ENCODE measurements at places on chromosomes 6 and 20.

- no peak for DNase-seq
Observed at GRCh38 chr20:60056407-60057122, 98.3 kb downstream of the CDH26 start.

DNA sequence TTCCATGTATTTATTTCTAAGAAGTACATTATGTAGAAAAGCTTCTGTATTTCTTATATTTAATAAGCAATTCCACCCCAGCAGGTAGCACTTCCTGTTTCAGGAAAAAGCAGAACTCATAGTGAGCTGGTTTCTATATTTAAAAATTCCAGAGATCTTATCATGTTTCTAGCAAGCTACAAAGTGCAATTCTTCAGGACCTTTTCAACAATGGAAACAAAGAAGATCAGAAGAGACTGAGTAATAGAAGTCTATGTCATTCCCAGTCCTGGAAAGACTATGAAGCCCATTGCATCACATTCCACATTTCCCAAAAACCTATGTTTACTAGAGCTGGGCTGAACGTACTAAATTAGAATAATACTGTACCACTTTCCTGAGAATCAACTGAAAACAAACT, 302.6 kb upstream of the NRSN1 start:
- DNase-seq = no peak

GRCh38 chr6:6565488-6565887, 23.0 kb upstream of the LY86 start:
- no peak for DNase-seq

GRCh38 chr20:50805349-50805684, 10.5 kb downstream of the BCAS4 start:
- no peak for DNase-seq

DNA sequence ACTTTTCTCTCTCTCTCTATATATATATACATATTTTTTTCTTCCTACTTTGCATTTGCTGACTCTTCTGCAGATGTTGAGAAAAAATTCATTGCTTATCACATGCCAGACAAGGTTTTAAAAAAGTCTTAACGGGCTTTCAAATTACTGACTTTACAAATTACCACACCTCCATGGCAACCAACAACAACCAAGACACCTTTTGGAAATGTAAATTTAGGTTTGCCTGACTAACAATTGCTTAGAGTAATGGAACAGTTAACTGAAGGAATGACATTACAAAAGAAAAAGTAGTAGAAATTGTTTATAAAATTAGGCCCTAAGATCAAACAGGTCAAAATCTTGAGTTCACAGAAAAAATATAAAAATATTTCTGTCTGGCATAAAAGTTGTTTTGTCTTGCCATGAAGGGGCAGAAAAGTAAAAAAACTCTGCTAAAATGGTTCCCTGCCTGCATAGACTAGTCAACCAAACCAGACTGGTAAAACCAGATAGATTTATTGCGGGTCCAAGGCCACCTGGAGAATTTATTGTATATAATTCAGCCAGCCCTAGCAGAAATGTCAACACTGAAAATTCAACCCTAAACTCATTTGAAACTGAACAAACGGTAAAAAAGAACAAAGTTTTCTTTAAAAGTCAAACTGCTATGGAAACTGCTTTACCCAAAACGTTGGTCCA, 92.8 kb upstream of the FRMD1 start:
- DNase-seq = no peak

DNA sequence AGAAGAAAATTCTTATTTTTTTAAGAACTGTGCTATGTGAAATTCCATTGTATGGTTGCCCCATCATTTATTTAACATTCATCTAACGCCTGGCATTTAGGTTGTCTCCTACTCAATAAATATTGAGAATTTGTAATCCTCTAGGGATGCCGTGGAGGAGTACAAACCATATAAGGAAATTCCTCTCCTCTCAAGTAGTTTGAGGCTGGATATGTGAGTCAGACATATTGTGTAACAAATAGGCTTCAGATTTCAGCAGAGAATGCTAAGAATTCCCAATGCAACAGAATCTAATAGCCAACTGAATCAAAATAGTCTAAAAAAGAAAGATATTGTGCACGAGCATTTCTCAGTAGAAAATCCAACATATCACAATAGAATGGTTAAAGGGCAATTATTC, 174.7 kb downstream of the OTOR start:
- DNase-seq = peak; percentile 98

DNA sequence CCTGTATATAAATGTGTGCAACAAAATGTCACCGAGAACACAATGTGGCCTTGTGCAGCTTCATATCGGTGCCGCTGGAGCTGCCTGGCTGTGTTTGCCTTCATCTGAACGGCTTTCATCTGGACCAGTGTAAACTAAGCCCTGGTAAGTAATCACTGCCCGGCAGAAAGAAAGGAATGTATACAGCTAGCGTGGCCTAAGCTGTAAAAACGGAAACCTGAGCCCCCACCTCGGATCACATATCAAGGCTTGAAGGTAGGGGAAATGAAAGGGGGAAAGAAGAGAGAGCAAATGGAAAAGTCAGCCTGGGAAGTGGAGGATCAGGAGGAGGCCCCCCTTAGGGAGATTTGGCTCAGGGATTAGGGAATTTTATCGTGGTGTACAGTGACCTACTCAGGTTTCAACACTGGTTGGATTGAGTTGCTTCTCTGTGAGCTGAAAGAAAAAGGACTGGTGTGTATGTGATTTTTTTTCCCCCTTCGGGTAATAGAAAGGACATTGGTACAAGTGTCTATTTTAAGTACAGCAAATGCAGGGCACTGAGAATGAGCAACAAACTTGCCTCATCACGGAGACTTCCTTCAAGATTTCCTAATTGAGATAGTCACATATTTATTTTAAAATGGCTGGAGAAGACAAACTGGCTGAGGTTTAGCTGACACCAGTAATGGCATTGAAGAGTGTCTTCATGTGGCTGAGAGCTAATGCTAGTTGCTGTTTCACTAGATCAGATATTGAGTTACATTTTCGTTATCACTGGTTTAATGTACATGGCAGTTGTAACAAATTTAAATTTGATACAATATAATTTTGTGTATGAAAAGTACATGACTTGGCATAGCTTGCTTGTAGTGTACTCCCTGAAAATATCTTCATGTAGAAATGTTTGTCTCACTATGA, 3.5 kb downstream of the SOBP start:
- DNase-seq = no peak

- no peak for DNase-seq
Observed at GRCh38 chr20:32490942-32491763, 94.0 kb downstream of the NOL4L start.

DNA sequence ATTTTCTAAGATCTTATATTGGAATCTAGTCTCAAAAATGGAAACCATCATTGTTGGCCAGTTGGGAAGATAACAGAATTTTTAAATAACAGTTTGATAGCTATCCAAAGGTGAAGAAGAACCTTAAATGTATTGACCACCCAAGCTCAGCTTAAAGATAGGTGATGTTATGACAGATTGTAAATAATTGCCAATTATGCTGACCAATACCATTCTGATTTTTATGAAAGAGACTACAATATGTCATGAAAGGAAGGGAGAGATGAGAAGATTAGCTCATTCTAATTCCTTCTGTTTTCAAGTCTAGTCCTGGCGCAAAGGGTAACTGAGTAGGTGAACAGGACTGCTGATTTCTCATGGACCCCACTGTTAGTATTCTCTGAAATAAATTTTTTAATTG, 5.7 kb upstream of the TAB2 start:
- no peak for DNase-seq

GRCh38 chr20:5374171-5374570, 57.4 kb upstream of the PROKR2 start:
- DNase-seq = no peak

DNA sequence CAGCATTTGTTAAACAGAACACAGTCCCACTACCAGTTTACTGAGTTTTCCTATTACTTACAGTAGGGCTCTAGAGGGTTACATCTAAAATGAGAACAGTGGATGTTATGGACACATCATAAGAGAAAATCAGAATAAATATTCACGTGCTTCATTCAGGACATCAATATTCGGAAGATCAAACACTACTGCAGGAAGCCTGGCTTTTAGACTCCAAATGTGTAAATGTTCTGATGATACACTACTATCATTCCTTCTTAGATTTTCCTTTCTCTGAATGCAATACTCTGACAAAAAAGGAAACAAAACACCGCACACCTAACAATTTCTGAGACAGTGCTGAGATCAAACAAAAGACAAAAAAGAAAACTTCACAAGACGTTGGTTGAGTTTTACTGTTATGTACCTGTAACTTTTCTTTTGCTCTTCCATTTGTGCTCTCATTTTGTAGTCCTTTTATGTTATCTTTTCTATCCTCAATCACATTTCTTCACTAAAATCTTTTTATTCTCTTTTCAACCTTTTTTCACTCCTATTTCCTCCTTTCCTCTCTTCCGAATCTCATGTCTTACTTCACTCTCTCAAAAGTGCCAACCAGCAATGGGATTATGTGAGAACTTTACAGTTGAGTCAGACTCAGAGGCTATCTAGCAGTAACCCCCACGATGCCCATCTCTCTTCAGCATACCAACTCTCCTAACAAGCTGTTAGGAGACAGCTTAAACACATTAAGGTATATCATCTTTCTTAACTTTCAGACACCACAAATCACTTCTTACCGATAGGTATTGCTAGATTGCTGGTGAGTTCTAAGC, 1.7 kb downstream of the FAM184A start:
- DNase-seq = no peak

DNA sequence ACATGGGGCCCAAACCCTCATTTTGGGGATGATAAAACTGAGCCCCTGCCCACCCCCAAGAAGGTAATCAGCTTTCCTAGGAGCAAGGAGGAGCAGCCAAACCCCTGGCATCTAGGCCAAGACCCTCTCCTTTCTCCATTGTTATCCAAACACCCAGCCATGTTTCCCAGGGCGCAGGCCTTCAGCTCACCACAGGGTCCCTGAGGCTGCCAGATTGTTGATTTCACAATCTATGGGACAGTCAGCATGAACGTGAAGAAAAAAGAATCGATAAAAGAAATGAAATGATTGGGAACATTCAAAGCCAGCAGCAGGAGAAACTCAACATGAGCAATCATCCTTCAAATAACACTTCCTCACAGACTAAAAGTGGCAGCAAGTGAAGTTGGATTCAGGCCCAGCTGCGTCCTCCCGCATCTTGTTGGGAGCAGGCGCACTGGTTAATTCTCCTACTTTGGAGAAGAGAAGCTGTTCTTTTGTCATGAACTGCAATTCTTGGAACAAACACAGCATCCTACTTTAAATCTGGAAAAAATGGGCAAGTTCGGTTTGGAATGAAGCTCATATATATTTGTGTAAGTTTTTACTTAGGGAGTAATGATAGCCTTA, 241.8 kb upstream of the PRDM1 start:
- peak; percentile 44 for DNase-seq

DNA sequence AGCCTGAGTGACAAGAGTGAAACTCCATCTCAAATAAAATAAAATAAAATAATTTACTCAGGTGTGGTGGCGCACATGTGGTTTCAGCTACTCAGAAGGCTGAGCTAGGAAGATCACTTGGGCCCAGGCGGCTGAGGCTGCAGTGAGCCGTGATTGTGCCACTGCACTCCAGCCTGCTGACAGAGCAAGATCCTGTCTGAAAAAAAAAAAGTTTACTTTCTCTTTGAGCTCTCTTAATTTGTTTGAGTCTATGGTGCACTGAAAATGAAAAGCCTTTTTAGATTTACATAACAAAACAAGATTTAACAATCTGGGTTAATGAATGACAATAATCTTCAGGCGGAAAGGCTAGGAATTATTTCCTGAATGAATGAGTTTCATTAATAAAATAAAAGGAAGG, 23.3 kb upstream of the NHSL1 start:
- no peak for DNase-seq

DNA sequence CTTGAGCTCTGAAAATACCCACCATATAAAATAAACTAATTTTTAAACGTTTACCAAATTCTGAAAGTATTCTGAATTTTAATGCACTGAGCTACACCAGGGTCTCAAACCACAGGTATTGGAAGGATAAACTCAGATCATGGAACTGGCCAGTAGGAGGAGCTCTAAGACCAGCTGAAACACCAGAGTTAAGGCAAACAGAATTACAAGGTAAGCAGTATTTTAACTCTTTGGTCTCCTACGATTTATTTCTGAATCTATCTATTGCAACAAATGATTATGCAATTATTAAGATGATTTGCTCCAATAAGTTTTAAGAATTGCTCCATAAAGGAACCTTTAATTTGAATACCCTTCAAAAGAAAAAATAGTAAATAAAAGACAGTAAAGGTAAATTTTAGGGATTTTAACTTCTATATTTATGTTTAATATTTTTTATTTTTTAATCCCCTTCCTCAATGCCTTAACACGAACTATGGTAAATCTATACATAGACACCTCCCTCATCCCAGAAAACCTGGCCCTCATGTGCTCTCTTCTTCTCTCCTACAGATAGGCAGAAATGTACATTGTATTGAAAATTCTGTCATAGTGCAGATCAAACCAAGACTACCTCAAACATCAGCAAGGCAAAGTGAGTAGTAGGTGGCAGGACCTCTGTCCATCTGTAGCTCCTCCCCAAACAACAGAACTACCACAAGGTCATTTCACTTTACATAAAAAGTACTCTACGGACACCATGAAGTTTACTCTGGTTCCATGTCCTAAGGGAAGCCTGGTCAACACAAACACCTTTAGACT, 58.4 kb downstream of the SMLR1 start:
- peak; percentile 69 for DNase-seq

- DNase-seq = peak; percentile 18
Observed at GRCh38 chr6:54194067-54194466, 82.8 kb downstream of the MLIP start.

DNA sequence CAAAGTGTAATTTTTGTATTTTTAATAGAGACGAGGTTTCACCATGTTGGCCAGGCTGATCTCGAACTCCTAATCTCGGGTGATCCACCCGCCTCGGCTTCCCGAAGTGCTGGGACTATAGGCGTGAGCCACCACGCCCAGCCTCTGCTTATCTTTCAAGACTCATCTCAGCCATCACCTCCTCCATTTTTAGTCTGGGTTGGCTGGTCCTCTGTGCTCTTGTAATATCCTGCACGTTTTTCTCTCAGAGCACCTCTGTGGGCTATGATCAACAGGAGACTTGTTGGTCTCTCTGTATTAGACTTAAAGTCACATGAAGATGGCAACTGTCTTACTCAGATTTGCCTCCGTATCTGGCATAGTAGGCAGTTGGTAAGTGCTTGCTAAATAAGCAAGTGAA, 7.6 kb downstream of the NOTCH4 start:
- no peak for DNase-seq

- DNase-seq = no peak
Observed at GRCh38 chr6:159168536-159169192, 536 bp upstream of the FNDC1 start.
